ENCODE measurements at places on chromosomes 3 and 15.
A peak's percentile ranks its signal among the peaks of the same experiment; 100 is the strongest.

DNA sequence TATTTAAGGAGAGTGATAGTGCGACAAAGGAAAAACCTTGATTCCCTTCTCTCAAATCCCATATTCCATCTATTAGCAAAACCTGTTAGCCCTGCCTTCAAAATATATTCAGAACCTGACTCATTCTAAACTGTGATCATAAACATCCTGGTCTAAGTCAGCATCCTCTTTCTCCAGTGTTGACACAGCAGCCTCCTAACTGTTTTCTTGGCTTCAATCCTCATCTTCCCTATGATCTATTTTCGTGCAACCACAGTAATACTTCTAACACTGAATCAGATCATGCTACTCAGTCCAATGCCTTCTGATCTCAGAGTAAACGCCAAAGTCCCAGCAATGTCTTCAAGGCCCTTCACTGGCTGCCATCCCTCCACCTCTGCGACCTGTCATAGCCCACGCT lies 785.1 kb downstream of the EDEM1 start:
- no peak for DNase-seq

- DNase-seq: no peak
Observed at GRCh38 chr3:185129083-185129482, 23.8 kb downstream of the C3orf70 start.

DNA sequence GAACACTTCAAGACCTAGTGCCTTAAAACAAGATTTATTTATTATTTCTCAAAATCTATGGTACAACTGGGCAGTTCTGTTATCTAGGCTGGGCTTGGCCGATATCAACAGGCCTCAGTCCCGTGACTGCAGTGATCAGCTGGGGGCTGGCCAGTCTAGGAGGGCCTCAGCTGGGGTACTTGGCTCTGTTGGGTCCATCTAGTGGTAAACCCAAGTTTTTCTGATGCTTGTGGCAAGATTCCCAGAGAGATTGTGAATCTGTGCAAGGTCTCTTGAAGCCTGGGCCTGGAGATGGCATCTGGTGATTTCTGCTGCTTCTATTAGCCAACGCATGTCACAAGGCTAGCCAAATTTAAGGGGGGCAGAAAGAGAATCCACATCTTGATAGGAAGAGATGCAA lies 482.4 kb upstream of the SGO1 start:
- DNase-seq: no peak

- no peak for DNase-seq
Observed at GRCh38 chr3:29850641-29851040, 569.8 kb downstream of the RBMS3 start.

DNA sequence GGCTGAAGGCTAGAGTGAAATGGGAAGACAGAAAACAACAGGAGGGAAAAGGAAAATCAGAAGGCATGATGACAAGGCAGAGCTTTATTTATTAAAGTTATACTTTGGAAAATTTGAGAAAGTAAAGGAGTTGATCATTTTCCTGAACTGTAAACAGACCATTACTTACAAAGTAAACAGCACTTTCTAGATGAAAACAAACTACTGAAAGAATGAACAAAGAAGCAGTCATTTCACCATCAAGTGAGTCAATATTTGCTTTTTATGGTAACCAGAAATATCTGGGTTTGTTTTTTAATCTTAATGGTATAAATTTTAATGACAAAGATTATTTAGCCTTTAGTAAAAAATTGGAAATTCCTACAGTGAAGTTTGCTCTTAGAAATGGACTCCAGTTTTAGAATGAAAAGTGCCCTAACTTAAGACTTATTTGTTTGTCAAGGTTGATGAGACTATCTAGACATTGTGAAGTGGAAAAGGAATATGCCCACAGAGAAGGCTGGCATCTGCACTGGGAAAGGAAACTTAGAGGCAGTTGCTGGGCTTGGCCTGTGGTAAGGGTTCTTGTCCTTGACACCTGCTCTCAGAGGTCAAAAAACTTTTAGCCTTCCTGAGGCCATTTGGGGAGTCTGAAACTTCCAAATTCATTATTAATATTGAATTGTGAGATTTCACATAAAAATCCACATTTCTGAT lies 47.2 kb downstream of the SPTSSB start:
- no peak for DNase-seq

GRCh38 chr3:142072816-142073215 lies 76.5 kb downstream of the TFDP2 start:
- DNase-seq: no peak

GRCh38 chr3:40623567-40623966 lies 98.8 kb downstream of the ZNF621 start:
- DNase-seq: no peak

DNA sequence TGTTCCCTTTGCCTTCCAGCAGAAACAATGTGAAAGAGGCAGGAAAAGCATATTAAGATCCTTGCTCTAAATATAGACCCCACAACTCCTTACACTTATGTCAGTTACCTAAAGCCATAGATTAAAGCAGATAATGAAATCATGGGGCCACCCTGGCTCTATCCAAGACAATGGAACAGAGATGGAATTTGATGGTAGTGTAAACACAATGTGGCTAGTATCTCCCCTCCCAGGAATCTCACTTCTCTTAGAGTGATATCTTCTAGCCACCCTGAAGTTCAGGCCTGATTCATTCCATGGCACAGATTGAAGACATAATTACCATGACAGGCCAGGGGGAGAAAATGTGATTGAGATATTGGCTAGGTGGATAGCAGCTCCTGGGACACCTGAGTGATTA lies 32.6 kb downstream of the GALNT15 start:
- no peak for DNase-seq

DNA sequence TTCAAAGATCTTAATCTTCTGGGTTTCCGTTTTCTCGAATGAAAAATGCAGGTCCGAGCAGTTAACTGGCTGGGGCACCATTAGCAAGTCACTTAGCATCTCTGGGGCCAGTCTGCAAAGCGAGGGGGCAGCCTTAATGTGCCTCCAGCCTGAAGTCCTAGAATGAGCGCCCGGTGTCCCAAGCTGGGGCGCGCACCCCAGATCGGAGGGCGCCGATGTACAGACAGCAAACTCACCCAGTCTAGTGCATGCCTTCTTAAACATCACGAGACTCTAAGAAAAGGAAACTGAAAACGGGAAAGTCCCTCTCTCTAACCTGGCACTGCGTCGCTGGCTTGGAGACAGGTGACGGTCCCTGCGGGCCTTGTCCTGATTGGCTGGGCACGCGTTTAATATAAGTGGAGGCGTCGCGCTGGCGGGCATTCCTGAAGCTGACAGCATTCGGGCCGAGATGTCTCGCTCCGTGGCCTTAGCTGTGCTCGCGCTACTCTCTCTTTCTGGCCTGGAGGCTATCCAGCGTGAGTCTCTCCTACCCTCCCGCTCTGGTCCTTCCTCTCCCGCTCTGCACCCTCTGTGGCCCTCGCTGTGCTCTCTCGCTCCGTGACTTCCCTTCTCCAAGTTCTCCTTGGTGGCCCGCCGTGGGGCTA lies at the start of the genes B2M and PATL2:
Gene B2M (plus strand): TSS at position 422 of the 647 bp plus-strand sequence. CDS start 30 bp downstream, at position 452.
Gene PATL2 (minus strand): TSS at position 228 of the 647 bp plus-strand sequence. CDS start 34,833 bp downstream, outside the sequence.
- peak; percentile 79 for DNase-seq

DNA sequence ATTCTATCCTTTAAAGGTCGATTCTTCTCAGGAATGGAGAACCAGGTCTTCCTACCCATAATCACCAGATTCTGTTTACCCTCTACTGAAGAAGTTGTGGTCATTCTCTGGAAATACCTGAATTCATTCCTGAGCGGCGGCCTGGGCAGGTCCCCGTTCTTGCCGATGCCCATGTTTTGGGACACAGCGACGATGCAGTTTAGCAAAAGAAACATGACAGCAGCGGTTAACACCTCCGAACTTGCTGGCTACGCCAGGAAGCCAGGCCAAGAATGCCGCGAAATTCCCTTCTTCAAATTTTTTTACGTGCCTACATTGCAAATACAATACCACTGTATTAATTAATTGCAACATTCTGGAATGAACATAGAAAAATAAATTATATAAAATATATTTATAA lies 1.4 kb downstream of the DHFR2 start:
- no peak for DNase-seq

- DNase-seq: no peak
Observed at GRCh38 chr3:58880182-58880581, 169.6 kb downstream of the CFAP20DC start.

DNA sequence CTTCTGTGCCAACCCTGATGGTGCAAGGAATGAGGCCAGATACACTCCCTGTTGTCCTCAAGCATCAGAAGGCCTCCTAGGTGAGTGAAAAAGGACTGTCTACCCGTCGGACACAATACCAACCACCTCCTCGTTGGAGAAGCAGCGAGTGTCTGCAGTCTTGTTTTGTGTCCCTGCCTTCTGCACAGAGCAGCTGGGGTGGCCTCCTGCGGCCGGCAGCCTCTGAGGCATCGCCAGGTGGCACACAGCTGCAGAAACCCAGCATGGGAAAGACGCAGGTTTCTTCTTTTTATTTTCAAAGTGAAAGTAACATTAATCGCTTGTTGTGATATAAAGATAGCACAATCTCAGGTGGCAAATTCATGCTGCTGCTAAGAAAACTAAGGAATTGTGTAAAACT lies 509.9 kb downstream of the OCA2 start:
- DNase-seq: no peak

GRCh38 chr3:107063351-107063750 lies 313.9 kb upstream of the CCDC54 start:
- DNase-seq: peak; percentile 6

GRCh38 chr15:44710236-44711095 lies 657 bp downstream of the PATL2 start:
- no peak for DNase-seq

GRCh38 chr3:194313560-194314387 lies 37.4 kb downstream of the CPN2 start:
- no peak for DNase-seq

DNA sequence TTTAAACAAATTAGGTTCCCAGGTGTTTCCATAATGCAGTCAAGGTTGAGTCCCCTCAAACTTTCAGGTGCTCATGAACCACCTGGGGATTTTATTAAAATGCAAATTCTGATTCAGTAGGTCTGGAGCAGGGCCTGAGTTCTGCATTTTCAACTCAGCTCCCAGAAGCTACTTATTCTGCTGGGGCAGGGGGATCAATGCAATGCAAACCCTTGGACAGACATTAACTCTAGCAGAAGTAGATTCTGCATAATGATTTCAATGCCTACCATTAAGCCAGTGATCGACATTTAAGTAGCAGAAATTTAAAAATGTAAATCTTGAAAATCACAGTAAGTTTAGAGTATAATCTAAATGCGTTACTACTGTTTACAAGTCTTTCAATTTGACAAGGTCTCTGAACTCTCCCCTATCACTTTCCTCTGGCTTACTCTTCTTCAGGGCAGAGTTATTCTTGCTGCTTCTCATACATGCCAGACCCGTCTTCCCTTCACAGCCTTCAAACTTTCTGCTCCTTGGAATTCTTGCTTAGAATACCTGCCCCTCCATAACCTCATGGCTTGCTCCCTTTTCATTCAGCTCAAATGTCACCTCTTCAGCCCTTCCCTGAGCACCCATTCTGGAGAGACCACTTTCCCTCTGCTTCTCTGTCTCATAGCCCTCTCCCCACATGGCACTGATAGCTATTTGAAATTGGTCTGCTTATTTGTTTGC lies 19.3 kb upstream of the DPPA4 start:
- no peak for DNase-seq

- no peak for DNase-seq
Observed at GRCh38 chr3:177770383-177771230, 573.3 kb upstream of the TBL1XR1 start.

DNA sequence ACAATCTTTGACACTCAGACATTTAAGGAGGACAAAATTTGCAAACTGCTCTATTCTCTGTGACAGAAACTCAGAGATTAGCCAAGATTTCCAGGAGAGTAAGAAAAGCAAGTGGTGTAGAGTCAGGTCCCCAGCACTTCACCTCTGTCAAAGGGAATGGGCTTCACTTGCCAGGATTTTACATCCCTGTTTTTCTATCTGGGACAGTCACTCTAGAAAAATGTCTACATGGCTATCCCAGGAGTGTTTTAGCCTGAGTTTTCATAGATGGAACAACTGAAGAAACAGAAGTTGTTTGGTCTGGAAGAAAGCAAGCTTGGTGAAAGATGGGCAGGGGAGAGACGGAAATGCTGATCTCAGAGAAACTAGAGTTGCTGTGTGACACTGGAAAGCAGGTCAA lies 3.0 kb downstream of the FAM219B start:
- DNase-seq: no peak

GRCh38 chr15:83980637-83981036 lies 254.9 kb upstream of the GOLGA6L4 start:
- no peak for DNase-seq

GRCh38 chr15:31871166-31871886 lies 159.0 kb upstream of the CHRNA7 start:
- DNase-seq: no peak

GRCh38 chr3:57179580-57180410 lies 14.6 kb upstream of the IL17RD start:
- DNase-seq: no peak

DNA sequence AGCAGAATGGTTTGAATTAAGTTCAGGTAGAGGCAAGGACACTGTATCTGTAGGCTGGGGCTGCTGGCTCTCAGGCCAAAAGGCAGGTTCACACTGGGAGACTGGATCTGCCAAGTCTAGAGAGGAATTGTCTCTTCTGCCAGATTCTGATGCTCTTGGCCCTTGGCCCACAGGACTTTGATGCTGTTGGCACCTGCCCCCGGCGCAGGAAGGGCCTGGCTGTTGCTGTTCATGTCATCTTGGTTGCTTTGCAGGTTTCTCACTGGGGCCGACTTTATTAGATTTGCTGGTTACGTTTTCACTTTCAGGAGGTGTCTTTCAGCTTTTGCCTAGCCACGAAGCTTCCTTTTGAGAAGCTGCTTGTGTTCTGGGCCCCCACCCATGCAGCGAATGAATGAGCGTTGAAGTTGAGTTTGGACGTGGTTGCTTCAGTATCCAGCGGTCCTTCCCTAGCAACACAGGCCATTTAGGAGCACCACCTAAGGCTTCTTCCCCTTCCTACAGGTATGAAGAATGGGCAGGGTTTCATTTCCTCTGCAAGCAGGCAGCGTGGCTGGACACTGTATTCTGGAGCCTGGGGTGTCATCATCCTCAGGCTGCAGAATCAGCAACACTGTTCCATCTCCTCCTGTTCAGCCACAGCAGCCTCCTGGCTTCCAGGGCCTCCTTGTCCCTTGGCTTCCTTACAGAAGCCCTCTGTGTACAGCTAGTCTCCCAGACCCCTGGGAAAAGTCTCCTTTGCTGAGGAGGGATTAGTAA lies 65.6 kb upstream of the PRR23C start:
- DNase-seq: no peak

- no peak for DNase-seq
Observed at GRCh38 chr3:192186045-192186444, 541.3 kb downstream of the FGF12 start.

DNA sequence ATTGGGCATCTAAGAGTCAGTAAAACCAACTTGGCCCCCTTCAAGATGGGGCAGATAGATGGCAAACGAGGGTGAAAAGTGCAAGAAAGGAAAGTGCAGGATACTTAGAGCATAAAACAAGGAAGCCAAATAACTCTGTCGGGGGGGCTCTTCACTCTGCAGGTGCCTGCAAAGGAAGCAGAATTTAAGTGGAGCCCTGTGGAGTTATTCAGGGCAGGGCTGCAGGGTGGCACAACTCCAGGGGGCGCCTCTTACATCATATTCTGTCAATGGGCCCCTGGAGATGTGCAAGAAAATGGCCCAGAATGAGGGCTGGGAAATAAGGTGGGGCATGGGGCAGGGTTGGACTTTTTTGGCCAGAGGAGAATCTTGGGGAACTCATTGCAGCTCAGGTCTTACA lies 69.7 kb downstream of the CD47 start:
- DNase-seq: no peak

Data from H54 (cell line).